ENCODE measurements at places on chromosomes 3 and 15.

- no peak for DNase-seq
Observed at GRCh38 chr15:79410237-79410636, 21.9 kb upstream of the MINAR1 start.

- DNase-seq, result no peak
Observed at GRCh38 chr3:78895528-78895927, 872.3 kb downstream of the ROBO1 start.

DNA sequence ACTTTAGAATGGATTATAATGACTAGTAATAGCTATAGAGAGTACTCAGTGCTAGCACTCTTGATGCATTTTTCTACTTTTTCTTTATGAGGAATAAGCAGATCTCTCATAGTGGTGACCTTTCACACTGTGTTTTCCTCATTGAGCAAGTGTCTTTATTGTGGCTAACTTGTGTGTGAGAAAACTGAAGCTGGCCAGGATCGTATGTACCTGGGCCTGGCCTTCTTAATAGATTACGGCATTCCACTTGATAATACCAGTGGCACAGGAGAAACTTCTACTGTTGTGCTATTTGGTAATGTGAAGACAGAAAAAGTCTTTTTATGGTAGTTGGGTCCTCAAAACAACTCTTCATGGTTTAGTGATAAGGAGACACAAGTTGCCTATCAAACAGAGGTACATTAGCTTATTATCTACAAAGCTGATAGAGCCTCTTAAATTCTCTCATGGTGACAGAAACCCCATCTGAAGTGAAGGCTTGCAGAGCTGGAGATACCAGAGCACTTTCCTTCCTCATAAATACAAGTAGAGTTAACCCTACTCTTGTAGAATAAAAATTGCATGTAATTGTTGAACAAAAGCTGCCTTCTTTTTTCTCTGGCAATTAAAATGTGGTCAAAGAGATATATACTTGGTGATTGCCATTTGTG lies 64.6 kb downstream of the LYSMD4 start:
- DNase-seq, result no peak

- no peak for DNase-seq
Observed at GRCh38 chr15:56831467-56832005, 86.9 kb upstream of the TCF12 start.

DNA sequence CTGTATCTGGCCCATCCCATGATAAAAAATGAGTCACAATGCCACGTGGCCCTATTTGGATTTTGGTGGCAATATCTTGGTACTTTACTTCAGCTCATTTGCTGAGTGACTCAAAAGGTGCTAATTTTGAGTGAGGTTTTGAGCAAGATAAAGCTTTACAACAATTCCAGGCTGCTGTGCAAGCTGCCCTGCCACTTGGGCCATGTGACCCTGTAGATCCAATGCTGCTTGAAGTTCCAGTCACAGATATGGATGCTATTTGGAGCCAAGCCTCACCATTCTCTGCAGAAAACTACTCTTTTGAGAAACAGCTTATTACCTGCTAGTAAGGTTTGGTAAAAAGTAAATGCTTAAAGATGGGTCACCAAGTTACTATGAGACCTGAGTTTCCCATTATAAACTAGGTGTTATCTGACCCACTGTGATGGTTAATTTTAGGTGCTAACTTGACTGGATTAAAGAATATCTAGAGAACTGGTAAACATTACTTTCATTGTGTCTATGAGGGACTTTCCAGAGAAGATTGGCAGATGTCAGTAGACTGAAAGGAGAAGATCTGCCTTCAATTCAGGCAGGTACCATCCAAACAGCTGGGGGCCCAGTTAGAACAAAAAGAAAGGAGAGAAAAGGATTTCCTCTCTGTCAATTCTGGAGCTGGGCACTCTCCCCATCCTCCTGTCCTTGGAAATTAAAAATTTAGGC lies 1083.9 kb downstream of the DIPK2A start:
- no peak for DNase-seq

DNA sequence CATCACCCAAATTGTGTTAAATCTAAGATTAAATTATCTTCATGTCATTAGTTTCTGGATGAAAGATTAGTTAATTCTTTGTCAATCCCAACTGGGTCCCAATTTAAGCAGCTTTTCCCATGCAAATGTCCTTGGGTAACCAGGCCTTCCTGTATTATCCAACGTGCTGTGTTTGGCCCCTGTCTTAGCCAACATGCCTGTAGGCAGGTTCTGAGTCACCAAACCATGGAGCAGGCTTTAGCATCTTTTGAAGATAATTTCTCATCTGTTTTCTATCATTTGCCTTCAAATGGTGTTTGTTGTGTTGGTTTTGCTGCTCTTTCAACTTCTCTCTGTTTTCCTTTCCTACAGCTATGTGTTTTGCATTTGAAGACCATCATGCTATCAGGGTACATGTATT lies 216.2 kb downstream of the ITPR1 start:
- no peak for DNase-seq

- no peak for DNase-seq
Observed at GRCh38 chr3:117105686-117106085, 396.1 kb downstream of the TUSC7 start.

DNA sequence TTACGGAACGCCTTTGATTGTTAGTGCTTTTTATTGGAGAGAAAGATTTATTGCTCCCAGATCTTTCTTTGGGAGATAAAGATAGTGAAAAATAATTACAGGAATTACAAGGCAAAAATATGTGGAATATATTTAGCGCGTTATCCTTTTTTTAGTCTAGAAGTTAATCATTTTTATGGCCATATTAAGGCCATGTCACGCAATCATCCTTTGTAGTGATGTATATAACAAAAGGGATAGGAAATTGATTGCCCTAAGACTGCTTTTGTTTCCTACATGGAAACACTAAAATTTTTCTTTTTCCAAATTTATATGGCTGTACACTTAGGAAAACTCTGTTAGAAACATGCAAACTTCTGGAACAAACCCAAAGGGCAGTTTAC lies 1.5 kb downstream of the TRPC1 start:
- no peak for DNase-seq

DNA sequence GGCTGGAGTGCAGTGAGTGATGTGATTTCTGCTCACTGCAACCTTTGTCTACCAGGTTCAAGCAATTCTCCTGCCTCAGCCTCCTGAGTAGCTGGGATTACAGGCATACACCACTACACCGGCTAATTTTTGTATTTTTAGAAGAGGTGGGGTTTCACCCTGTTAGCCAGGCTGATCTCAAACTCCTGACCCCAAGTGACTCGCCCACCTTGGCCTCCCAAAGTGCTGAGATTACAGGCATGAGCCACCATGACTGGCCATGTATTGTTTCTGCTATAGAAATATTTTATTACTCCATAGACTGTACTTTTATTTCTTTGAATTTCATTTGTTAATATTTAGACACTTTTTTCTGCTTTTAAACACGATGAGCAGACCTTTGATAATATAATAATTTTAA lies 60.4 kb downstream of the GTF2E1 start:
- DNase-seq, result no peak

DNA sequence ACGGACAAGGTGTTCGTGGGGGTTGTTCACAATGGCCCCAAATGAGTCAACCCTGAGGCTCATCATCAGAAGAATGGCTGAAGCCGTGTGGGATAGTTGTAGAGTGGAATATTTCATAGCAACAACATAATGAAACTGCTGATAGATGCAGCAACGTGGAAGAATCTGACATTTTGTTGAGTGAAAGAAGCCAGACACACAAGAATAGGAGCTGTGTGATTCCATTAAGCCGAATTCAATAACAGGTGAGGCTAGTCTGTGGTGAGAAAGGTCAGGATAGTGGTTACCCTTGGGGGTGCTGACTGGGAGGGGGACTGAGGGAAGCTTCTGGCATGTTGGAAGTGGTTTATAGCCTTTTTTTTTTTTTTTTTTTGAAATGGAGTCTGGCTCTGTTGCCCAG lies 144.0 kb downstream of the SMAD6 start:
- DNase-seq, result no peak

DNA sequence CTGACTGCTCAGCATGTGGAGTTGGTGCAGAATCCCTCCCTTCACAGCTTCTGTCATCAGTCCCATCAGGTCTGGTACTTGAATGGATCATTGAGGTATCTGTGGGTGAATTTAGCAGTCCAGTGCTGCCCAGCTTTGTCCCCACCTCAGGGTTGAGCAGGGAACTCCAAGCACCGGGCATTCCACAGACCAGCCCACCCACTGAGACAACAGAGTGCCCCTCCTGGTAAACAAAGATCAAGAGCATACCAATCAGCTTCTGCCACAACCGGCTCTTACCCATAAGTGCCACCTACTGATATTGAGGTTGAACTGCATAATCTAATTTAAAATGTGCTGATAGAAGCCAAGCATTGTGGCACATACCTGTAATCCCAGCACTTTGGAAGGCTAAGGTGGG lies 57.1 kb upstream of the FXR1 start:
- DNase-seq, result peak; percentile 3

GRCh38 chr3:51591231-51591630 lies 52.7 kb downstream of the RAD54L2 start:
- DNase-seq, result no peak

DNA sequence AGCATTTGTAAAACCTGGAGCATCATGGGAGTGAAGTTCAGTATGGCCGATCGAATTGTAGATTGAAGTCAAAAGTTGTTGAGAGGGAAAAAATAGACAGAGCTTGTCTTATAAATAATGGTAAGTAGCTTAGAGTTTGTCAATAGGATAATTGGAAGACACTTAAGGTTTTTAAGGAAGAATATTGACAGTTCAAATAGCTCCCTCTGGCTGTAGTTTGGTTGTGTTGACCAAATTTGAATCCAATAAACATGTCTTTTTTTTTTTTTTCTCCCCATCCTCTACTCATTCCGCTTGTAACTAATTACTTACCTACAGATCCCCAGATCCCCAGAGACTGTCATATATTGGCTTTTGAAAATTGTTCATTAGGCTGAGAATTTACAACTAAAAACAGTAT lies 677.0 kb downstream of the AGBL1 start:
- DNase-seq, result no peak

- no peak for DNase-seq
Observed at GRCh38 chr3:174957081-174957480, 97.9 kb downstream of the NAALADL2 start.

DNA sequence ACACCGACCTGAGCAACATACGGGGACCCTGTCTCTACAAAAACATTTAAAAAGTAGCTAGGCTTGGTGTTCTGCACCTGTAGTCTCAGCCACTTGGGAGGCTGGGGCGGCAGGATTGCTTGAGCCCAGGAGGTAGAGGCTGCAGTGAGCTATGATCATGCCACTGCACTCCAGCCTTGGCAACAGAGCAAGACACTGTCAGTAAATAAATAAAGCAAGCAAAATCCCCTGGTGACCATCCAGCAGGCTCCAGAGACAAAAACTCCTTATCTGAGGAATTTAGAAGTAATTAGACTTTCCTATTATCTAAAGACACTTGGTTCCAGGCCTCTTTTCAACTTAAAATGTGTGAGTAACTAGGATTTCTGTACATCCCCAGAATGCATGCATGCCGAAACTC lies 29.5 kb upstream of the ZNF774 start:
- no peak for DNase-seq

DNA sequence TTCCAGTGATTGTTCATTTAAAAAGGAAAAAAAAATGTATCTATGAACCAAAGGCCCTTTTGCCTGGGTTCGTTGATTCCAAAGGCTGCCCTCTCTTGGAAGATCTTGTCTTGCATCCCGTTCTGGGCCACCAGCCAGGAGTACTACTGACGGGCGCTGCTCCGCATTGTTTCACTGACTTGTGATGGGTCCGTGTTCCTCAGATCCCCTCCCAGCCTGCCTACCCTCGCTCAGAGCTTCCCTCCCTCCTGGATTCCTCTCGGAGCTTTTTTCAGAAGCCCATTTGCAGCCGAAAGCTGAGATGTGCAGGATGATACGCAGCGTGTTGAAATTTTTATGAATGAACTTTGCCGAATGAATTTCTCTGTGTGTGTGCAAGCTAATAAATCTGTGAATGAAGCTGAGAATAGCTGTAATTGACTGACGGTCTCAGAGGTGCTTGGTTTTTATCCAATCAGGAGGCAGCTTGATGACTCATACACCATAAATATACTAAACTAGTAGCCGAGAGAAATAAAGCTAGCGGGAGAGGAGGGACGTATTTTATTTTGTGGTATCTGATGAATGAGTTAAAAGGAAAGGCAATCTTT lies at the start of gene SHC4:
TSS of gene SHC4 (minus strand) at position 396 of the 590 bp plus-strand sequence. CDS start 904 bp downstream, outside the sequence.
- peak; percentile 67 for DNase-seq

DNA sequence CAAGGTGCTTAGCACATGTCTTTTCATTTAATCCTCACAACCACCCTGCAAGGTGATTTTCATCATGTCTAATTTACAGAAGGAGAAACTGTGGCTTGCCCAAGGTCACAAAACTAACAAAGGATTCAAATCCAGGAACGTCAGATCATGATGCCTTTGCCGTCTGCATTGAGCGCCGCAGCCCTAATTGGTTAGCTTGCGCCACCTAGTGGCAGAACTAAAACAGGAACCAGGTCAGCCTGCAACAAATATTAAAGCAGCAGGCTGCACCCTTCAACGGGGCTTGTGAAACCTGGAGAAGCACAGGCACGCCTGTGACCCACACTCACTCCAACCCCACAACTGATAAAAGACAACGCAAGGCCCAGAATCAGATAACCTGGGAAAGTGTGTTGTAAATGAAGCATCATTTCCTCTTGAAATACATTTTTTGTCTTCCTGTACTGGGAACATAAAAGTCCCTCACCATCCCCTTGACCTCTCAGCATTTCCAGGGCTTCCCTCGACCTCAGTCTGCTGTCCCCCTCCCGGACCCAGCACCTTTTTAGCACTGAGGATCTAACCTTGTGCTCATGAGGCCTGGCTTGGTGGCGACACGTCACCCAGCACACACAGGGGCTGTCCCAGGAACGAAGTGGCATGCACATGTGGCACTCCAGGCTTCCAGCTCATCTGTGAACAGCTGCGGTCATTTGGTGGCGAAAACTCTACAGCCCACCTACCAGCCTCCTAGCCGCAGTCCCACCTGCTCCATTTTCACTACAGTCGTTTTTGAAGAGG lies 17.3 kb downstream of the DPH3 start:
- peak; percentile 78 for DNase-seq

GRCh38 chr15:63051156-63052066 lies 8.9 kb downstream of the TPM1 start:
- peak; percentile 28 for DNase-seq

GRCh38 chr3:190252080-190252479 lies 70.2 kb downstream of the CLDN1 start:
- no peak for DNase-seq

DNA sequence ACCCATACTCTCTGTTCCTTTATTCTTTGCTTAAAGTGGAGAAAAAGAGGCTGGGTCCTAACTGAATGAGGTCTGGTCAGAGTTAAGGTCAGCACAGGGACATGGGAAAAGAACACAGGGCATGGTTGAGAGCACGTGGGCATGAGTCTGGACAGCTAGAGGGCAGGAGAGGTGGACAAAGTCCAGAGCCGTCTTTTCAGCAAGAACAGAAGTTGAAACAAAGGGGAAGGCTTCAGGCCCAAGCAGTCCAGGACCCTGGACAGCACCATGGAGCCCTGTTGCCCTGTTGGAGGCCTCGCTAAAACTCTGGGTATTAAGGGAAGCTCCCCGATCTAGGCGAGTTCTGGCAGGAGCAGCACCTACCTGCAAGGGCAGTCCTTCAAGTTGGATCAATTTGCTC lies 50.7 kb downstream of the XYLB start:
- DNase-seq, result peak; percentile 1
